ENCODE measurements at places on chromosomes 1 and 21. TPM values are rescaled to one million over a fixed set of nuclear protein-coding genes. Genes with fewer than 3 reads are reported as not detected.

The UBL4B gene
- not detected for total RNA-seq

The ZYG11A gene
- total RNA-seq, result 0.25 TPM

The FCGR3A gene
- total RNA-seq, result not detected

The OLIG2 gene
- total RNA-seq, result not detected

The TIAM1 gene
- 60.7 TPM for total RNA-seq

The CELA2B gene
- total RNA-seq, result not detected

GRCh38 chr1:46133181-46133658, 791 bp upstream of the PIK3R3 start:
- H3K36me3 ChIP-seq, result no peaks in the 10 kb centered on the region
- H3K27me3 ChIP-seq, result peaks cover 47% of the 10 kb centered on the region
- peaks cover 21% of the 10 kb centered on the region for H3K4me1 ChIP-seq
- no peak for DNase-seq
- peak overlapping the region; percentile 87 for H3K27ac ChIP-seq
- H3K4me3 ChIP-seq, result peak overlapping the region; percentile 74

DNA sequence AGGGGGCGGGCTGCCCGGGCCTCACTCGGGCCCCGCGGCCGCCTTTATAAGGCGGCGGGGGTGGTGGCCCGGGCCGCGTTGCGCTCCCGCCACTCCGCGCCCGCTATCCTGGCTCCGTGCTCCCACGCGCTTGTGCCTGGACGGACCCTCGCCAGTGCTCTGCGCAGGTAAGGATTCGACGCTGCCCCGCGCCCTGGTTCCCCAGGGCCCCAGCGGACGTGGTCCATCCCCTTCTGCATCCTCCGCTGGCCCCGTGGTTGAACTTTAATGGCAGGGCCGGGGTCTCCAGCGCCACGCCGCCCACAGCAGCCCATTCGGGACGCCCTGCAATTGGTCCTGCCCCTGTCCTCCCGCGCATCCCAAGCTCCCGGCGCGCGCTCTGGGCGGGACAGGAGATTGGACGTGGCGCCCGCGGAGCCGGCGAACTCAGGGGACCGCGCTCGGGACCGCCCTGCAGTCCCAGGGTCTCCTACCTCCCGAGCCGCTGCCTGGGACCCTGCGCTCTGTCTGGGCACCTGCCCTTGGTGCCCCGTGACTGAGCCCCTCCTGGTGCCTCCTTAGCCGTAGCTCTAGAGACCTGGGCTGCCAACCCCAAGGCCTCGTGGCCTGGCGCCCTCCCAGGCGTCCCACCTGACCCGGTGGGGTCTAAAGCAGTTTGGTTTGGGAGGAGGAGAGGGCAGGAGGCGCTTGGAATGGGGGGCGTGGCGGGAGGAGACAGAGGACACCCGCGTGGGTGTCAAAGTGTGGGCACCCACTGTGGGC, at the start of gene ALPL:
TSS of gene ALPL (plus strand) at position 73 of the 762 bp plus-strand sequence. CDS start 44,659 bp downstream, outside the sequence.
- H3K27me3 ChIP-seq, result peaks cover 37% of the 10 kb centered on the region
- no peak for DNase-seq
- no peak within 1 kb of the TSS for H3K27ac ChIP-seq
- H3K36me3 ChIP-seq, result no peaks in the 10 kb centered on the region
- H3K4me3 ChIP-seq, result peak within 1 kb of the TSS; percentile 25

GRCh38 chr1:192003295-192004077, 154.8 kb upstream of the RGS18 start:
- DNase-seq, result no peak
- no peaks in the 10 kb centered on the region for H3K4me1 ChIP-seq
- H3K27ac ChIP-seq, result no peak overlapping the region
- H3K27me3 ChIP-seq, result no peaks in the 10 kb centered on the region

DNA sequence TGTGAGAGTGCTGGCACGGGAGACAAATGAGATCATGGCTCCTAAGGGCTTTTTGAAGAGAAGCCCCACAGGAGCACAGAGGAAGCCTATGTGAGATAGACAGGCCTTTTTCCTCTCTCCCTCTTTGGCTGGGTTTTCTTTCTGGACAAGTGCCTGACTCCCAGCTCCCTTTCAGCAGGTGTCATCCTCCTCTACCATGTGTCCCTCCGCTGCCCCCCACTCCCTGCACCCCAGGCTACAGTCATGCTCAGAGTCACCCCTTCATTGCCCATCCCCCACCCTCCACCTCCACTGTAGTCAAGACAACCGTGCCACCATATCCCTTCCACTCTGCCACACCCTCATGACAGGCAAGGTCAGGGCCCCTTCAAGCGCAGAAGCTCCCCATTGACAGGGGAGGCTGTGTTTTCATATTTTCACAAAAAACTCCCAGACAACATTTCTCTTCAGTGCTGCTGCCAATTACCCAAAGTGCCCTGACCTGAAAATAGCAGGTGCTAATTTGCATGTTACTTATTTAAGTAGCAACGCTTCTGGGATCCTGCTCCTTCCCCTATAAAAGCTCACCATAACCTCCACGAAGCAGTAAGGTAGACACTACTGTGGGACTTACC, 92.1 kb upstream of the IPO9 start:
- H3K4me3 ChIP-seq, result no peak overlapping the region
- DNase-seq, result no peak
- peaks cover 8% of the 10 kb centered on the region for H3K27me3 ChIP-seq
- peaks cover 9% of the 10 kb centered on the region for H3K4me1 ChIP-seq

GRCh38 chr1:94017155-94017829, 103.7 kb downstream of the ABCA4 start:
- no peak overlapping the region for H3K4me3 ChIP-seq
- DNase-seq, result peak; percentile 49
- H3K4me1 ChIP-seq, result peaks cover 10% of the 10 kb centered on the region
- H3K36me3 ChIP-seq, result no peaks in the 10 kb centered on the region

- no peaks in the 10 kb centered on the region for H3K36me3 ChIP-seq
- no peaks in the 10 kb centered on the region for H3K27me3 ChIP-seq
- H3K4me1 ChIP-seq, result peaks cover 8% of the 10 kb centered on the region
- no peak overlapping the region for H3K4me3 ChIP-seq
- DNase-seq, result no peak
Observed at GRCh38 chr1:246065592-246065991, 441.5 kb downstream of the SMYD3 start.

GRCh38 chr1:15324869-15325335, 77.9 kb downstream of the FHAD1 start:
- H3K36me3 ChIP-seq, result no peaks in the 10 kb centered on the region
- DNase-seq, result no peak
- no peaks in the 10 kb centered on the region for H3K4me1 ChIP-seq
- no peak overlapping the region for H3K27ac ChIP-seq

GRCh38 chr1:53327182-53327913, 522 bp downstream of the LRP8 start:
- DNase-seq, result peak; percentile 72
- H3K27me3 ChIP-seq, result no peaks in the 10 kb centered on the region
- H3K36me3 ChIP-seq, result peaks cover 36% of the 10 kb centered on the region
- peak overlapping the region; percentile 97 for H3K27ac ChIP-seq
- H3K4me1 ChIP-seq, result peaks cover 17% of the 10 kb centered on the region
- H3K4me3 ChIP-seq, result peak overlapping the region; percentile 92

- H3K4me1 ChIP-seq, result no peaks in the 10 kb centered on the region
- H3K4me3 ChIP-seq, result no peak overlapping the region
- no peak for DNase-seq
- no peaks in the 10 kb centered on the region for H3K27me3 ChIP-seq
- no peaks in the 10 kb centered on the region for H3K36me3 ChIP-seq
- no peak overlapping the region for H3K27ac ChIP-seq
Observed at GRCh38 chr1:39141925-39142324, 62.6 kb upstream of the MACF1 start.

GRCh38 chr1:203100516-203100869, 14.7 kb upstream of the MYOG start:
- no peak overlapping the region for H3K27ac ChIP-seq
- H3K27me3 ChIP-seq, result peaks cover 15% of the 10 kb centered on the region
- H3K4me1 ChIP-seq, result no peaks in the 10 kb centered on the region

- no peak for DNase-seq
- peak overlapping the region; percentile 63 for H3K27ac ChIP-seq
- H3K27me3 ChIP-seq, result no peaks in the 10 kb centered on the region
- H3K36me3 ChIP-seq, result peaks cover 60% of the 10 kb centered on the region
Observed at GRCh38 chr1:183543619-183544204, 46.5 kb downstream of the NCF2 start.

DNA sequence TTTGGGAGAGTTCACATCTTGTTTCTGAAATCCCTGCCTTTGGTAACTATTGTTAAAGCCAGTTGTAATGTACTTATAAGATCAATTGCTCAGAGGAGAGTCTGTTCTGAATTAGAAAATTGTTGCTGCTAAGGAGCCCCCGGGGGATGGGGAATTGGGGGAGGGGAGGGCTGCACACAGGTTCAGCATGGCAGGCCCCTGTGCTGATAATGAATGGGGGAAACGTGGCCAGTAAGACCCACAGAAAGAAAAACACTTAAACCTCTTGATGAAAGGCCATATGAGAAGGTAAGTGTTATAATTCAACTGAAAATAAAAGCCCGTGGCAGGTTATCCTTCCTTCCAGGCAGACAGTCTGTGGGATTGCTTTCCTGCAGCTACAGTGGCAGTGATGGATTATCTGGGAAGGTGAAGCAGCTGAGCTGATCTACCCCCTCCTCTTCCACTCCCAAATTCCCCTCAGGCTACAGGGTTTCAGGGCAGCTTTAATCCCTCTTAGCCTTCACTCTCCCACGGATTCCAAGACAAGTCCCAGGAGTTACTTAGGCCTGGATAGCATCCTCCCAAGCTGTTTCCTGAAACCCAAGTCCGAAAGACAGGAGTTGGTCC, 398.8 kb downstream of the TBX15 start:
- no peaks in the 10 kb centered on the region for H3K27me3 ChIP-seq
- no peaks in the 10 kb centered on the region for H3K4me1 ChIP-seq
- no peak overlapping the region for H3K27ac ChIP-seq
- H3K4me3 ChIP-seq, result no peak overlapping the region

DNA sequence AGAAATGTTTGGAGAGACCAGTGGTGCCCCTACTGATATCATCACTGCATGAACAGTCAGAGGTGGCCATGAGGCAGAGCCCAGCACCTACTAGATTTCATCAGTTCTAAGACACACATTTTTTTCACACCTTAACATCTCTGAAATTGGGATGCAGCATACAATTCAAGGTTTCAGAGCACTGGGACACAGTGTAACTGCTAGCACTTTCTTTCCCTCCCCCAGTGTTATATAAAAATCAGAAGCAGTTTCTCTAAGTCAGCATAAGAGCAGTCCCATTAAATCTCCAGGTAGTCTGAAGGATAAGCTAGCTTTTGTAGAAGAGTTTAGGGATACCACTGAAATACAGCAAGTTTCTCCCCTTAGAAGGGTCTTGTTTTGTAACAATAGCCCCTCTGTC, 10.0 kb upstream of the ANGPTL7 start:
- no peak for DNase-seq
- H3K27me3 ChIP-seq, result no peaks in the 10 kb centered on the region
- peaks cover 2% of the 10 kb centered on the region for H3K36me3 ChIP-seq
- no peaks in the 10 kb centered on the region for H3K4me1 ChIP-seq
- no peak overlapping the region for H3K4me3 ChIP-seq
- no peak overlapping the region for H3K27ac ChIP-seq

- H3K27me3 ChIP-seq, result peaks cover 4% of the 10 kb centered on the region
- peak; percentile 31 for DNase-seq
- H3K27ac ChIP-seq, result peak overlapping the region; percentile 49
- H3K36me3 ChIP-seq, result no peaks in the 10 kb centered on the region
- no peak overlapping the region for H3K4me3 ChIP-seq
- H3K4me1 ChIP-seq, result peaks cover 19% of the 10 kb centered on the region
Observed at GRCh38 chr1:91569411-91570119, 68.9 kb downstream of the CDC7 start.

DNA sequence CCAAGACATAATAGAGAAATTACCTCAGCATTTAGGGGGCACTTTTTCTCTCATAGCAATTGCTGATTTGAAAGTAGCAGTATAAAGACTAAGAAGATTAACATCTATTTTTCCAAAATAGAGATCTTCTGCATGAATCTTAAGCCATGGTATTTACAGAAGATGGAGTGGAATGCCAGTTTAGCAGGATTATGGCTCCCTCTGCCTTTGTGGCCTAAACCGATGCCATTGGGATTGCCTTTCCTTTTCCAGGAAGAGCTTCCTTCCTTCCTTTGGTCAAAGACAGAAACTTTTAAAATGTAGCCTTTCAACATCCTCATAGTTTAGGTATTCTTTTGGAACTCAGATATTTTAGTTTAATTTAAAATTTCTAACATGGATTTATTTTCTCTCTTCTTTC, 39.4 kb downstream of the CFHR5 start:
- H3K36me3 ChIP-seq, result no peaks in the 10 kb centered on the region
- no peaks in the 10 kb centered on the region for H3K4me1 ChIP-seq
- no peak for DNase-seq
- peaks cover 4% of the 10 kb centered on the region for H3K27me3 ChIP-seq
- no peak overlapping the region for H3K4me3 ChIP-seq
